ENCODE measurements at places on chromosomes 3 and 15.

DNA sequence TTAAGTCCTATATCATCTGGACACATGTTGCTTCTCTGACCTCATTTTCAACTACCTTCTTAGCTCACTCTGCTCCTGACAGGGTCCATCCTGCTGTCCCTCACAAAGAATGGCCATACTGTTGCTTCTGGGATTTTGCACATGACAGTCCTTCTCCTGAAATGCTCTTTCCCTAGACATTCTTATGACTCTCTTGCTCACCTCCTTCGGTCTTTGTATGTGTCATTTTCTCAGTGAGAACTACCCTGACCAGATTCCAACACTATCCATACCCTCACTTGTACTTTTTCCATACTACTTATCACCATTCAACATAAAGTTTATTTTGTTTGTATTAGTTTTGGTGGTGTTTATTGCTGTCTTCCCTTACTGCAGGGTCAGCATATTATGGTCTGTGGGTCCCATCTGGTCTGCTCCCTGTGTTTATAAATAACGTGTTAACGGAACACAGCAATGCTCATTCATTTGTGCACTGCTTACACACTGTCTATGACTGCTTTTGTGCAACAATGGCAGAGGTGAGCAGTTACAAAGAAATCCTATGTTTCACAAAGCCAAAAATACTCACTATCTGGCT, 159.5 kb downstream of the SPATA16 start:
- no peak for DNase-seq

- peak; percentile 92 for DNase-seq
Observed at GRCh38 chr15:75625542-75626347, at the start of gene SNUPN. Gene SNUPN (minus strand): TSS chr15:75625725. CDS start chr15:75621051, 4,674 bp downstream.

DNA sequence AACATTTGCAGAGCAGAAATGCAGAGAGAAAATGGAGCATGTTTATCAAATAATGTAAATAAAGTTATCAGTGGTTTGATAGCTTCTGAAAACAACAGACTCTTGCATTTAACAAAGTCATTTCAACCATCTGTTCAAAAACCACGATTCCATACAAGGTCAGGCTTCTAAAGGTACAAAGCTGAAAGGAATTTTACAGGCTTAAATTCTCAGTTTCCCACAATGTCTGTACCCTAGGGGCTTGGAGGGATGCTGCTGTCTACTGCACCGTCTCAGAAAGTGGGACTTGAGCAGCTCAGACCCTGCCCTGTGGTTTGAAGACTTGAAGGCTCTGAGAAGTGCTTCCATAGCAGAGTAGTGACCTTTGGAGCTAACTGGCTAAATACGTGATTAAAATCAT, 30.4 kb upstream of the TM4SF1 start:
- peak; percentile 25 for DNase-seq

GRCh38 chr3:31531452-31531991, 1.2 kb upstream of the STT3B start:
- DNase-seq, result no peak

DNA sequence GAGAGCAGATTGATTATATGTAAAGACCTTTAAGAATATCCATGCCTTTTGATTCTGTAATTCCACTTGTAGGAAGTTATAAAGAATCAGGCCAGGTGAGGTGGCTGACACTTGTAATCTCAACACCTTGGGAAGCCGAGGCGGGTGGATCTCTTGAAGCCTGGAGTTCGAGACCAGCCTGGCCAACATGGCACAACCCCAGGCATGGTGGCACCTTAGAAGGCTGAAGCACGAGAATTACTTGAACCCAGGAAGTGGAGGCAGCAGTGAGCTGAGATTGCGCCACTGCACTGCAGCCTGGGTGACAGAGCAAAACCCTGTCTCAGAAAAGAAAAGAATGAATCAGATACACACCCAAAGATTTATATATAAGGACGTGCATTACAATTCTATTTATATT, 33.9 kb downstream of the HRH1 start:
- no peak for DNase-seq

DNA sequence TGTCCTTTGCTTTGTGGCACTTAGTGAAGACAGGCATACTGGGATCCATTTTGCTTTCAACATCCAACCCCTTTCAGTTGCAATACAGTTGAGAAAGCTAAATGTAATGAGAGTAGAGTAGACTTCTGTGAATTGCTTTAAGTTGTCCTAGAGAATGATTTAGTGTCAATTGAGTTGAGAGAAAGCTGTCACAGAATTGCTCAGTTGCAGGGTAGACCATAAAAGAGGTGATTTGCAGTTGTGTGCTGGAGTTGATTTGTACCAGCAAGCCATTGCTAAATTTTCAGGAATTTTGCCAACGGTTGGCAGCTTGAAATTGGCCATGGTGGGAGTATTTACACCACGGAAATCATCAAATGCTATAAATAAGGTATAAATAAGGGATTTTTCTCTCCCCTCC, 2.2 kb downstream of the ABHD5 start:
- DNase-seq, result no peak

DNA sequence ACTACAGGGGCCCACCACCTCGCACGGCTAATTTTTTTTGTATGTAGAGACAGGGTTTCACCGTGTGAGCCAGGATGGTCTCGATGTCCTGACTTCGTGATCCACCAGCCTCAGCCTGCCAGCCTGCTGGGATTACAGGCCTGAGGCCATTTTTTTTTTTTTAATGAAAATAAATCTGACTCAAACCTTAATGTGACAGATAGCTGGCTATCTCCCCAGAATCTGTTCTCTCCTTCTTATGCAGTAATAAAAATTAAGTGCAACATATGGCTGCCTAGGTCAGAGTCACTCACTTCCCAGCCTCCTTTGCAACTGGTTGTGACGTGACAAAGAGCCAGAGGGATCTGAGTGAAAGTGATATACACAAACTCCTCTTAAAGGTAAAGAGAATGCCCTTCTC, 53.0 kb downstream of the ZNF148 start:
- DNase-seq, result peak; percentile 91

GRCh38 chr3:165243597-165243996, 47.4 kb upstream of the SLITRK3 start:
- DNase-seq, result no peak

All from EH (cell line).